ENCODE measurements at places on chromosomes 1 and 21. TPM values are rescaled to one million over a fixed set of nuclear protein-coding genes. Genes with fewer than 3 reads are reported as not detected.
A peak's percentile ranks its signal among the peaks of the same experiment; 100 is the strongest.

GRCh38 chr1:92623187-92623778, 136.6 kb upstream of the GFI1 start:
- H3K27me3 ChIP-seq = no peaks in the 10 kb centered on the region
- no peaks in the 10 kb centered on the region for H3K36me3 ChIP-seq
- H3K27ac ChIP-seq = no peak overlapping the region
- peak; percentile 61 for DNase-seq
- no peak overlapping the region for H3K4me3 ChIP-seq
- no peaks in the 10 kb centered on the region for H3K4me1 ChIP-seq

- peaks cover 2% of the 10 kb centered on the region for H3K36me3 ChIP-seq
- H3K27ac ChIP-seq = no peak overlapping the region
- H3K4me1 ChIP-seq = no peaks in the 10 kb centered on the region
Observed at GRCh38 chr21:32455548-32455947, 43.0 kb downstream of the EVA1C start.

- peak overlapping the region; percentile 98 for H3K4me3 ChIP-seq
- H3K4me1 ChIP-seq = peaks cover 30% of the 10 kb centered on the region
- peak; percentile 71 for DNase-seq
- peaks cover 35% of the 10 kb centered on the region for H3K36me3 ChIP-seq
Observed at GRCh38 chr1:110339407-110340206, 430 bp downstream of the RBM15 start.

GRCh38 chr1:216528816-216529215, 105.6 kb upstream of the USH2A start:
- H3K27me3 ChIP-seq = no peaks in the 10 kb centered on the region
- H3K36me3 ChIP-seq = no peaks in the 10 kb centered on the region
- no peak for DNase-seq
- no peaks in the 10 kb centered on the region for H3K4me1 ChIP-seq
- H3K27ac ChIP-seq = no peak overlapping the region
- no peak overlapping the region for H3K4me3 ChIP-seq

DNA sequence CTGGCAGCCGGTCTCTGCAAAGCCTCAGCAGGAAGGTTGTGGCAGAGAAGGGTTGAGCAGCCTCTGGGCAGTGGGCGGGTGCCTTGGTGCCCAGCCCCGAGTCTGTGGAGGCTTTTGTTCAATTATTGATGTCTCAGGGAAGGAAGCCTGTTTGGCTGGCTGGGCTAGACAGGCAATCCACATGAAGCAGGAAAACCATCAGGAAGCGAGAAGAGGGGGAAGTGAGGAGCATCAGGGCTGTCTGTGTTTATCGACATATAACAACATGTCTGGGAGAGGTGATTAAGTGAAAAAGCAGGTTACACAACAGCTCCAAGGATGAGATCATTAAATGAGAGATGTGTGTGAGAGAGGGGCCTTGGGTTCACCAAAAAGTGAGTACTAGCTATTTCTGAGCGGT, 105.4 kb downstream of the UBE2U start:
- H3K4me1 ChIP-seq = no peaks in the 10 kb centered on the region
- no peaks in the 10 kb centered on the region for H3K36me3 ChIP-seq
- DNase-seq = no peak
- no peaks in the 10 kb centered on the region for H3K27me3 ChIP-seq

DNA sequence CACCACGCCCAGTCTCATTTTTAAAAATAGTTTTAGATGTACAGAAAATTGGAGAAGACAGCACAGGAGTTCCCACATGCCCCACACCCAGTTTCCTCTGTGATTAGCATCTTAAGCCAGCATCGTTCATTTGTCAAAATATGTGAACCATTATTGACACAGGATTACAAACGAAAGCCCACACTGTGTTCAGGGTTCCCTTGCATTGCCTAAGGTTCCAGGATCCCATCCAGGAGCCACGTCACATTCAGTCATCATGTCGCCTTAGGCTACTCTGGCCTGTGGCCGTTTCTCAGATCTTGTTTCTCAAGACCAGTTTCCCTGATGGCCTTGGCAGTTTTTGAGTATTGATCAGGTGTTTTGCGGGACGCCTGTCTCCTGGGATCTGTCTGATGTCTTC, 34.7 kb upstream of the TNFRSF1B start:
- H3K27me3 ChIP-seq = no peaks in the 10 kb centered on the region
- DNase-seq = no peak
- H3K36me3 ChIP-seq = no peaks in the 10 kb centered on the region
- peak overlapping the region; percentile 95 for H3K27ac ChIP-seq

GRCh38 chr1:6962478-6962995, 177.3 kb downstream of the CAMTA1 start:
- H3K27ac ChIP-seq = no peak overlapping the region
- no peak overlapping the region for H3K4me3 ChIP-seq

KCNJ15 gene
- not detected for total RNA-seq

DNA sequence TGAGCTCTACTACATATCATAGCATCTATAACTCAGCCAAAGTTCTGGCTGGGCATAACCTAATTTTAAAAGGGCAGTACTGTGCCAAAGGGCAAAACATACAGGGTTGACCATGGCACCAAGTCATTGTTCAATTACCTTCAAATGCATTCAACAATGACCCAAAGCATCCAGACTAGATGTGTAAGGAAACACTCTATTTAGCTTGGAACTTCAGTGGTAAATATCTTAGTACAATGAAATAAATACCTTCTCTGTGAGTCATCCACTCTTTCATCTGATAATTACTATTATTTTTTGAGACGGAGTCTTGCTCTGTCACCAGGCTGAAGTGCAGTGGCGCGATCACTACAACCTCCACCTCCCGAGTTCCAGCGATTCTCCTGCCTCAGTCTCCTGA, 70.0 kb downstream of the NVL start:
- H3K4me3 ChIP-seq = no peak overlapping the region
- no peak overlapping the region for H3K27ac ChIP-seq
- H3K36me3 ChIP-seq = no peaks in the 10 kb centered on the region
- no peaks in the 10 kb centered on the region for H3K27me3 ChIP-seq
- DNase-seq = no peak

GRCh38 chr1:116572771-116573430, 2.1 kb upstream of the CD58 start:
- peaks cover 24% of the 10 kb centered on the region for H3K4me1 ChIP-seq
- no peak overlapping the region for H3K27ac ChIP-seq
- no peak overlapping the region for H3K4me3 ChIP-seq

- DNase-seq = no peak
- H3K27me3 ChIP-seq = no peaks in the 10 kb centered on the region
Observed at GRCh38 chr1:172185996-172186395, 234.5 kb upstream of the C1orf105 start.

DNA sequence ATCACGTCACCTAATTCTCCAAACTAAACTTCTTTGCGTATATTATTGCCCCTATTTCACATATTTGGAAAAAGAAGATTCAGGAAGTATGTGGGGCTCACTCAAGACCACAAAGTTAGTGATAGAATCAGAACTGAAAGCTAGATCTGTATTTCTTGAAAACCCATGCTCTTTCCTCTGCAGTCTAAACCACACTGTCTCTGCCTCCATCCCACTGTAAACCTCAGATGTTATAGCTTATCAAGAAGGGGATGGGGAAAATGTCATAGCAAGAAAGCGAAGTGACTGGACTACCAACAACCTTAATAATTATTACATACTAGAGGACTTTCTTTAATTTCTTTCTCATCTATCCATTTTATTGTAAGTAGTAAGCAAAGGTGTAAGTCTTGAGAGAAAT, 257.7 kb upstream of the SGIP1 start:
- no peaks in the 10 kb centered on the region for H3K27me3 ChIP-seq
- H3K27ac ChIP-seq = peak overlapping the region; percentile 25
- peaks cover 24% of the 10 kb centered on the region for H3K4me1 ChIP-seq

TRIM63 gene
- total RNA-seq = not detected

- H3K4me1 ChIP-seq = no peaks in the 10 kb centered on the region
- DNase-seq = no peak
- no peak overlapping the region for H3K4me3 ChIP-seq
- no peaks in the 10 kb centered on the region for H3K36me3 ChIP-seq
Observed at GRCh38 chr1:215166886-215167285, 84.3 kb downstream of the KCNK2 start.

DNA sequence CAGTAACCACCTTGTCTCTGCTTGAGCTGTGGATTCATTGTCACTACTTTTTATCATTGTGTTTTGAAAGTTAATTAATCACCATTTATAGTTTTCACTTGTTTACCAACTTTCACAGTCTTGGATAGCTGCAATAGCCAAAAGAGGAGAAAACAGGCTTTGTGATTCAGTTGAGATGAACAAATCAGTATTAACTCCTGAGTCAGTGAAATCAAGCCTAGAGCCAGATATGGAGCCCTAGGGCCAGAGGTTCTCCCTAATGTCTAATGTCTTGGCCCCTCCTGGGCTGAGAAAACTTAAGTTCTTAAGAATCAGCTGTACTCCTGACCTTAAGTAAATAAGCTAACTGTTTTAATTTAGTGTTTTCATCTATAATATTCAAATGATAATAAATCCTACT, 228.8 kb downstream of the DNM3 start:
- no peaks in the 10 kb centered on the region for H3K4me1 ChIP-seq
- H3K36me3 ChIP-seq = no peaks in the 10 kb centered on the region

PTGFR gene
- not detected for total RNA-seq

DNA sequence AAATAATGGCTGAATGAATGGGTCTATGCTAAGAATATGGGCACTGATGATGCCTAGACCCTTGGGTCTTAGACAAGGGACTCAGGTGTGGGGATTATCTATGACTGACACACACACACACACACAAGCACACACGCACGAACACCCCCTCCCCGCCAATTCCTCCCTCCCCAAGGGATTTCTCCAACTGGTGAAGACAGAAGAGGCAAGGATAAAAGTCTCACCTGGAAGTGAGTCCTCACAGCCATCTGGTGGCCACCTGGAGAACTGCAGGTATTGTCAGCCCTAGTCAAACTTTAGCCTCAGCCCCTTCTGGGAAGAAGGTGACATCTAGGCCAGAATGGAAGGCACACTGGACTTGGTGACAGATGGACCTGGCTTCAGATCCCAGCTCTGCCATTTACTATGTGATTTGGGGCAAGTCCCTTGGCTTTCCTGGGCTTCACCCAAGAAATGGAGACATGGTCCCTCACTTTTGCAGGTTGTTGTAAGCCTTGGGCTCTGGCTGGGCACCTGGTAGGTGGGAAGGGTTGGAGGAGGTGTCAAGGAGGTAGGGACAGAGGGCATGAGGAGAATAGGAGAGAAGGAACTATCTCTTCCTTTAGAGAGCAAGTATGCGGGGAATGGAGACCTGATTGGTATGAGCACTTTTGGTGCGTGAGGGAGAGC, 4.0 kb upstream of the GPR3 start:
- H3K4me1 ChIP-seq = peaks cover 16% of the 10 kb centered on the region
- DNase-seq = peak; percentile 87
- no peaks in the 10 kb centered on the region for H3K36me3 ChIP-seq

GRCh38 chr21:28822486-28823335, 170.0 kb downstream of the LTN1 start:
- peaks cover 6% of the 10 kb centered on the region for H3K36me3 ChIP-seq
- no peaks in the 10 kb centered on the region for H3K27me3 ChIP-seq
- no peak for DNase-seq
- H3K4me1 ChIP-seq = peaks cover 6% of the 10 kb centered on the region
- no peak overlapping the region for H3K27ac ChIP-seq
- H3K4me3 ChIP-seq = no peak overlapping the region

DNA sequence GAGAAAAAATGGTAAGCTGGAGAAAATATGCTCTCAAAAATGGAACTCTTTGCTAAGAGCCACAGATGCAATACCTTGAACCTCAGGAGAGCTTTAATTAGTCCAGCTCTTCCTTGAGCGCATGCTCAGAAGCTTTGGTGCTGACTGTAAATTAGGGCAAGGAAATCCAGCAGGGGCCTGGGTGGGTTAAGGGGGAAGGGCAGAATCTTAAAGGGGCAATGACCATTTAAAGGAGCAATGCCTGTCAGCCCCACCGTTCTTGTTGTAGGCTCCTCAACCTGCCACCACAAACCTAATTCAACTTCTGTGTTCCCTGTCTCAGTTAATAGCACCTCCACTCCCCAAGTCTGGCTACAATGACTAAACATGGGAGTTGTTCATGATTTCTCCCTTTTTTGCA, 6.8 kb upstream of the SLC22A15 start:
- DNase-seq = no peak
- H3K27ac ChIP-seq = no peak overlapping the region
- no peaks in the 10 kb centered on the region for H3K4me1 ChIP-seq
- H3K27me3 ChIP-seq = no peaks in the 10 kb centered on the region
- no peak overlapping the region for H3K4me3 ChIP-seq
- no peaks in the 10 kb centered on the region for H3K36me3 ChIP-seq

DNA sequence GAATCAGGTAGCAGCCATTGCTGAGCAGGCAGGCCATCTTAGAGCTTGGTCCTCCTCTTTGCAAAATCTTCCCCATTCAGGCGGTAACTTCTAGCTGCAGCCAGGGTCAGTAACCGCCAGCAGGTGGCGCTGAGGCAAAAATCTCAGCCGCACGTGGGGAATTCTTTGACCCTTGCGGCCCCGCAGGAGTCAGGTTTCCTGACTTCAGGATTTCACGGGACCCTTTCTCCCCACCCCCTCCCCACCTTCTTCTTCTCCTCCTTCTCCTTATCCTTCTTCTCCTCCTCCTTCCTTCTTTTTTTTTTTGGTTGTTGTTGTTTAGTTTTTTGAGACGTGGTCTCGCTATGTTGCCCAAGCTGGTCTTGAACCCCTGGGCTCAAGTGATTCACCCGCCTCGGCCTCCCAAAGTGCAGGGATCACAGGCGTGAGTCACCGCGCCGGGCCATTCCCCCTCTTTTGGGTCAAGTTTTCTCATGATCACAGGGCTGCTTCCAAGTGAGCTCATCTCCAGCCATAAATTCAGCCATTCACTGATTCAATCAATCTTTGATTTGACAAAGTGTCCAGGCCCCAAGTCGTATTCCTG, 33.4 kb upstream of the TENT5B start:
- no peaks in the 10 kb centered on the region for H3K36me3 ChIP-seq
- peak; percentile 58 for DNase-seq
- no peak overlapping the region for H3K4me3 ChIP-seq
- H3K4me1 ChIP-seq = peaks cover 14% of the 10 kb centered on the region

- H3K27ac ChIP-seq = no peak overlapping the region
- no peaks in the 10 kb centered on the region for H3K27me3 ChIP-seq
- peaks cover 9% of the 10 kb centered on the region for H3K4me1 ChIP-seq
- H3K4me3 ChIP-seq = no peak overlapping the region
Observed at GRCh38 chr1:116404699-116405098, 31.7 kb downstream of the ATP1A1 start.

DNA sequence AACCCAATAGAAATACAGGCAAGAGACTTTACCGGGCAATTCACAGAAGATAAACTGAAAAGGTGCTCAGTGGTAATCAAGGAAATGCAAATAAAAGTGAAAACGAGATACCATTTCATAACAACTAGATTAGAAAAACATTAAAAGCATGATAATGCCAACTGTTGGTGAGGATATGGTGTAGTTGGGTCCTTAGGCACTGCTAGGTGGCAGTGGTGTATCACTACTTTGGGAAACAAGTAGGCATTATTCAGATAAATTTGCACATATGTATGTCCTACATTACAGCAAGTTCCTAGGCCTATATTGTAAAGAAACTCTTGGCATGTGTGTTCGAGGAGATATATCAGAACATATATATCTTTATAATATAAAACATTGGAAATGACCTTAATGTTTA, 31.0 kb downstream of the AZIN2 start:
- no peak overlapping the region for H3K27ac ChIP-seq
- no peaks in the 10 kb centered on the region for H3K27me3 ChIP-seq
- no peaks in the 10 kb centered on the region for H3K36me3 ChIP-seq
- no peak for DNase-seq

XCL1 gene
- total RNA-seq = 11.4 TPM
